HAP-1 (cell line): ENCODE measurements at places on chromosomes 7 and 10.

DNA sequence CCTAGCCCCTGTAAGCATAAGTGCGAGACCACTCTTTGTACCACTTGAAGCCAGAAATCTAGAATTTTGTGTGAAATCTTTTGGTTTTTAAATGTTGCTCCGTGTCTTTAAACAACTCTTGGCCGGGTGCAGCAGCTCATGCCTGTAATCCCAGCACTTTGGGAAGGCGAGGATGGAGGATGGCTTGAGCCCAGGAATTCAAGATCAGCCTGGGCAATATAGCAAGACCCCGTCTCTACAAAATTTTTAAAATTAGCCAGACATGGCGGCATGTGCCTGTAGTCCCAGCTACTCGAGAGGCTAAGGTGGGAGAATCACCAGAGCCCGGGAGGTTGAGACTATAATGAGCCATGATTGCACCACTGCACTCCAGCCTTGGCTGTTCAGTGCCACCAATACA, 4.4 kb upstream of the SLF2 start:
- no peak for DNase-seq

GRCh38 chr7:1987591-1988532, 244.9 kb downstream of the MAD1L1 start:
- DNase-seq = no peak

GRCh38 chr7:12458520-12459131, 55.0 kb upstream of the VWDE start:
- DNase-seq = peak; percentile 47

GRCh38 chr7:155069992-155070751, at the start of gene HTR5A:
TSS of gene HTR5A (plus strand) at chr7:155070324. CDS start at chr7:155070900, 576 bp downstream.
- DNase-seq = peak; percentile 86
